ENCODE measurements at places on chromosomes 4 and X. TPM values are rescaled to one million over a fixed set of nuclear protein-coding genes. Genes with fewer than 3 reads are reported as not detected.

The SMIM10 gene
- polyA plus RNA-seq: 6.8 TPM

The PRRG1 gene
- 3.0 TPM for polyA plus RNA-seq

The ATP5ME gene
- polyA plus RNA-seq: 999 TPM

DNA sequence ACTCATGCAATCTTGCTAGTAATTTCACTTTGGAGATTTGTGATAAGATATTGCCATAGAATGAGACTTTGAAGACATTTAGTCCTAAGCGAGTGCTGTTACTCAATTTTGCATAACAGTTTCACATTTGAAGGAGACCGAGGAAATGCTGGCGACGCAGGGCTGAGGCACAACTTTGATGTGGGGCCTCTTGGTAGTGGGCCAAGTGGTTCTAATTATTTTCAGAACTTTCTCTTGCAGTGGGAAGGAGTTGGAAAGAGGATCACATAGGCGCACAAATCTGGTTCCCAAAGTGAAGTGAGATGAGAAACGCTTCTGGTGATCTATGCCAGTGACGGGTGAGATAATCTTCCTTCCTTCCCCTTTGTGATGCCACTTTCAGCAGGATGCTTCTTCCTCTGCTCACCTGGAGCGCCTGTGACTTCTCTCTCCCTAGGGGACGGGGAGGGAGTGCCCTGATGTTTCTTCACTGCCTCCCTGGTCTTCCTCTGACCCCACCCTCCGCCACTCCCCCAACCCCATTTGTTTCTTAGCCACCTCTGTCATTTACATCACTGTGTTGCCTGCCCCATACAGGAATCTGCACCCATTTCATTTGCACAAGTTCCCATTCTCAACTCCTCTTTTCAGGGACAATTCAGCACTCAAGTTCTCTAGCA, 138.9 kb upstream of the MID1 start:
- DNase-seq: no peak

DNA sequence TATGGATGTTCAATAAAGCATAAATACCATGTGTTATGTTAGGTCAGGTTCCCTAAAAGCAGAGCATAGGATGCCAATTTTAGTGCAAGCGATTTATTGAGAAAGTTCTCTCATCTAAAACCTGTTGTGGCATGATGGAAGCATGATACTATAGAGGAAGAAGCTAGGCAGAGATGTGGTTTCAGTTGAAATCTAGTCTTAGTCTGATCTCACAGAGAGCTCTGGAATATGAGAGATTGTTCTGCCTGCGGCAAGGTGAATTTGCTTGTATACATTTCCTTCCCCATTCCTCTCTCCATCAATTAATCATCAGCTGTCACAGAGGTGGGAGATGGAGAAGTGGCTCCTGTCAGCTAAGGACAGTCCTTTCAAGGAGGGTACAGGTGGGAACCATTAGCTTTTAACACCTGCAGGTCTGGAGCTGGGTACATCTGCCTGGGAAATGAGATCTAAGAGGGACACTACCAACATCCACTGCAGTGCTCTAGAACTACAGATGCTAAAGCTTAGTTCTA, 252.4 kb downstream of the CFAP299 start:
- DNase-seq: no peak

DNA sequence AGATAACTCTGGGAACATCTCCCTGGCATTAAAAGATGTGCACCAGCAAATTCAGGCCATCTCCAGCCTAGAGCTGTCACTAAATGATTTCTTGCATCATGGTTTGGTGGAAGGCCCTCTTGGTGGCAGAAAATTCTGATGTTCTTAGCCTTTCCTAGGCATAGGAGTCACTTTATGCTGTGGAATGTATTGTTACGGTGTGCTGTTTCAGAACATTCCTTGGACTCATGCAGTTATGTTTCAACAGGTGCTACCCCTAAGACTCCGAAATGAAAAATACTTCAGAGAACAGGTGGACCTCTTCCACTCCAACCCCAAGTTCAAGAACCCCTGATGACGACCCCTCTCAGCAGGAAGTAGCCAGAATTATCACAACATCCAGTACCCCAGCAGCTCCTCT, 20.3 kb upstream of the PAPSS1 start:
- no peak for DNase-seq

- DNase-seq: no peak
These were observed 19.9 kb downstream of the PHKA1 start for GRCh38 chrX:72694170-72694569.

GRCh38 chr4:47597696-47598095, 112.6 kb downstream of the ATP10D start:
- no peak for DNase-seq

DNA sequence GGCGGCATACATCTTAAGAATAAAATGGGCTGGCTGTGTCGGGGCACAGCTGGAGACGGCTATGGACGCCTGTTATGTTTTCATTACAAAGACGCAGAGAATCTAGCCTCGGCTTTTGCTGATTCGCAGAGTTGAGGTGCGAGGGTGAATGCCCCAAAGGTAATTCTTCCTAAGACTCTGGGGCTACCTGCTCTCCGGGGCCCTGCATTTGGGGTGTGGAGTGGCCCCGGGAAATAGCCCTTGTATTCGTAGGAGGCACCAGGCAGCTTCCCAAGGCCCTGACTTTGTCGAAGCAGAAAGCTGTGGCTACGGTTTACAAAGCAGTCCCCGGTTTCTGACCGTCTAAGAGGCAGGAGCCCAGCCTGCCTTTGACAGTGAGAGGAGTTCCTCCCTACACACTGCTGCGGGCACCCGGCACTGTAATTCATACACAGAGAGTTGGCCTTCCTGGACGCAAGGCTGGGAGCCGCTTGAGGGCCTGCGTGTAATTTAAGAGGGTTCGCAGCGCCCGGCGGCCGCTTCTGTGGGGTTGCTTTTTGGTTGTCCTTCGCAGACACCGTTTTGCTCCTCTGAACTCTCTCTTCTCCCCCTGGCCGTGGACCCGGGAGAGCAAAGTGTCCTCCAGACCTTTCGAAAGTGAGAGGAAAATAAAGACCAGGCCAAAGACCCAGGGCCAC, 1.9 kb downstream of the SHOX start:
- no peak for DNase-seq

DNA sequence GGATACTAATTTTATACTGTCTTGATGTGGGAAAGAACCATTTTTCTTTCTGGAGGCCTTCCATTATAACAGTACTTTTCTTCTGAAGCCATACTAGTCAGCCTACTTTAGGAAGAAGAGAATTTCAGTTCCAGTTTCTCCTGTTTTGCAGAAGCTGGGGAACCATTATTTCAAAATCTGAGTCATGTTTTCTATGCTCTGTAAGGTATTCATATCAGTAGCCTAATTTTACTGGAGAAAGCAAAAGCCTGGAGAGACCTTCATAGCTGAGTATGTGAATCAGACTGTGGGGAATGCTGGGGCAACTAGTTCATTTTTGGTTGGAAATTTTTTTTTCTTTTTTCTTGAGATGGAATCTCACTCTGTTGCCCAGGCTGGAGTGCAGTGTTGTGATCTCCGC, 22.4 kb downstream of the AFF1 start:
- no peak for DNase-seq

GRCh38 chrX:69074726-69075125, 90.5 kb downstream of the PJA1 start:
- DNase-seq: no peak

All from heart right ventricle (tissue), 16 donors.